HepG2 (cell line): ENCODE measurements at places on chromosomes 6 and 20.

- no peak for DNase-seq
Observed at GRCh38 chr6:28134716-28135115, 7.0 kb upstream of the ZKSCAN8 start.

- DNase-seq: no peak
Observed at GRCh38 chr20:57157106-57157691, 109.2 kb downstream of the BMP7 start.

DNA sequence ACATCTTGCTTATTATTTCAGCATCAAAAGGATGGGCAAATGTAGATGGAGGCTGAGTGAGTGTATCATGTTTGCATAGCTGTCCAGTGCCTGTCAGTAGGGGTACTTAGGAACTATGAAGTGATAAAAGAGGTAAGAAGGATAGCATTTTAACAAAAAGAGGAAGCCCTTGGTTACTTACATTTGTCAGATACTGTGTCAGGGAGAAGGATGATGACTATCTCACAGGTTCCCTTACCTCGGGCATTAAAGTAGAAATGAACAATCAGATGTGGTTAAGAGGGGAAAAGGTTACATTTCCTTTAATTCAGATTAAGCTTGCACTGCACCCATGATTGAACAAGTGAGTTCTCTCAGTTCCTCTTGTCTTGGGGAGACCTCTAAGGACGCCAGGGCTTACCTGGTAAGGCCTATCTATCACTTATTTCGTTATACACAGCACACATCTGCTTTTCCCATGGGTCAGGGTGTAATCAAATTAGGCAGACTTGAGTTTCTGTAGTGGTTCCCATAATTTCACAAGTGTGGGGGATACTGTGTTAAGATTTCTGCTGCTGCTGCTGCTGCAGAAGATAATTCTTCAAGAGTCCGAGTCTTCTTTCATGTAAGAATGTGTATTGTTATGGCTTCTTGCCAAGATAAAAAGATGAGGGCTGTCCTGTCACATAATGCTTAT is 4.5 kb downstream of the FOXO3 start:
- no peak for DNase-seq

DNA sequence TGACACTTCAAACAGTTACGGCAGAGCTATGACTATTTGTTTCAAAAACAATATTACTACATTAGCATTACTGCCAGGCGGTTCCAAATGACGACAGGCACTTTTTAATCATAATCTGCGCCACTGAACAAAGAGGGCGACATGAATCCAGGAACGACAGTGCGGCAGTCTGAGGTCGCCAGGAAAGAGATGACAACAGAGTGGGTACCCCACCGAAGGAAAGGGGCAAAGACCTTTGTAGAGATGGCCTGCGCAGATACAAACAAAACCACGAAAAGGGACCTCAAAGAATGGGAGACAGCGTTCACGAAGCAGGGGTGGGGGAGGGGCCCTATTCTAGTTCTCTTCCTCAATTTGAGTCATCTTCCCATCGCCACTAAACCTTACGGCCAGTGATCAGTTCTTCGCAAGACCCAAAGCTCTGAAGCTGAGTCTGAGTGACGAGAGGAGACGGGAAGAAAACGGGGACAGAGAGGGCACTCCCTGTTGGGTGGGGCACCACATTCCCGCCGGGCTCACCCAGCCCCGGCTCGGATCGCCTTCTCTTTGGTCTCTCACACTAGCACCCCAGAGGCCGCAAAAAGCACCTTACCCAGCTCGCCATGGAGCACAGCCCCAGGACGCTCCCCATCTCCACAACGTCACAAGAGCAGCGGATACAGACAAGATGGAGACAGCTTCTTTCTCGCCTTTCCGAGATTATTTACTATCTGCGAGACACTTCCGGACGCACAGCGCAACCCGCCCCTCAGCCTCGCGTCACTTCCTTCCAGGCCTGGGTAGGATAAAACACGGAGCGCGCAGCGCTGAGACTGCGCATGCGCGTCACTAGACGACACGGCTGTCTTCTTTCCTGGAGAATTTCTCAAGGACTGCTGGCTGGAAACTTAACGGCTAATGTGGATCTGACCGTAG is at the start of gene SERINC1:
Gene SERINC1 (minus strand): TSS at position 701 of the 915 bp plus-strand sequence. CDS start 70 bp downstream, at position 631.
- DNase-seq: peak; percentile 92

GRCh38 chr6:163565140-163565539 is 150.6 kb downstream of the QKI start:
- no peak for DNase-seq

GRCh38 chr6:136956590-136957544 is 34.8 kb downstream of the SLC35D3 start:
- DNase-seq: no peak

- DNase-seq: no peak
Observed at GRCh38 chr20:48166082-48166835, 381.0 kb upstream of the SULF2 start.

DNA sequence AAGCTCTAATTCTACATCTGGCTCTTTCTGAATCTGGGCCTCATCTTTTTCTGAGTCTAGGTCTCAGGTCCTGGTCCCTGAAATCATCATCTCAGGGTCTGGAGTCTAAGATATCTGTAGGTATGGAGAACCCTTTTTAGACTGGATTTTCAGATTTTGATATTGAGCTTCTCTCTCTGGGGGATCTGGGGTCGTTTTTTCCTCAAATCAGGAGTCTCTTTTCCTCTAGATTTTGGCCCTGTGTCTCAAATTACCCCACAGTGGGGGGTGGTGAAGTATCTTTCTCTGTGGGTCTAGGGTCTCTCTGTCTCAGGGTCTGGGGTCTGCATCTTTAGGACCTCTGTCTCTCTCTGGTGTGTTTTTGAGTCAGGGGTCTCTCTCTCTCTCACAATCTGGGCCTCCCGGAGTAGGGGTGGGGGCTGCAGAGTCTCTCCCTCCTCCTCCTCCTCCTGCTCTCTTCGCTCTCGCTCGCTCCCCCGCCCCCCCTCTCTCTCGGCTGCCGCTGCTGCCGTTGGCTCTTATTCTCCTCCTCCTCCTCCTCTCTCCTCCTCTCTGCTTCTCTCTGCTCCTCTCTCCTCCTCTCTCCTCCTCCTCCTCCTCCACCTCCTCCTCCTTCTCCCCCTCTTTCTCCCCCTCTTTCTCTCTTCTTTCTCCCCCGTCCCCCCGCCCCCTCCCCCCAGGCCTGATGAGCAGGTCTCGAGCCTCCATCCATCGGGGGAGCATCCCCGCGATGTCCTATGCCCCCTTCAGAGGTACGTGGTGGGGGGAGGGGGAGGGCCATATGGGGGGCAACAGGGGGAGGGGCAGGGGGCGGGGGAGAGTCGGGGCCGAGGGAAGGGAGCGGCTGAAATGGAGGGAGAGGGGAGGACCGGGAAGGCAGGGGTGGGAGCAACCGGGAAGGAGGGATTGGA is at the start of gene SYNGAP1:
Gene SYNGAP1 (plus strand): TSS at position 486 of the 911 bp plus-strand sequence. CDS start 200 bp downstream, at position 686.
- no peak for DNase-seq

DNA sequence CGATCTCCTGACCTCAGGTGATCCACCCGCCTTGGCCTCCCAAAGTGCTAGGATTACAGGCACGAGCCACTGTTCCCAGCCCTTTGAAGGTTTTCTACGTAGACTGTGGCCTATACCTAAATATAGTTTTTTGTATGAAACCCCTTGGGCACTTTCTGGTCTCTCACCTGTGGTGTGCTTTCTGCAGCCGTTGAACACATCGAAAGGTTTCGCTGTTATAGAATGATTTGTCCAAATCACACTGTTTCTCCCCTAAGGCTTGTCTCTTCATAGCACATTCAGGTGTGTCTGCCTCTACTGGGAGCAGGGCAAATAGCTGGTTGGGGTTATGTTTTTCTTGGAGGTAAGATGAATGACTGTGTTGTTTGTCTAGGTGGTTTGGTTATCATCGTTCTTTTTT is 597.9 kb downstream of the RNF144B start:
- no peak for DNase-seq

GRCh38 chr6:169023161-169023874 is 230.3 kb downstream of the THBS2 start:
- DNase-seq: no peak

- DNase-seq: no peak
Observed at GRCh38 chr6:81262656-81263055, 489.8 kb downstream of the TENT5A start.

- no peak for DNase-seq
Observed at GRCh38 chr6:109655761-109656262, 35.2 kb downstream of the AK9 start.

- no peak for DNase-seq
Observed at GRCh38 chr20:47191074-47191673, 165.3 kb downstream of the ZMYND8 start.

- no peak for DNase-seq
Observed at GRCh38 chr20:4435225-4435624, 286.5 kb upstream of the PRND start.

DNA sequence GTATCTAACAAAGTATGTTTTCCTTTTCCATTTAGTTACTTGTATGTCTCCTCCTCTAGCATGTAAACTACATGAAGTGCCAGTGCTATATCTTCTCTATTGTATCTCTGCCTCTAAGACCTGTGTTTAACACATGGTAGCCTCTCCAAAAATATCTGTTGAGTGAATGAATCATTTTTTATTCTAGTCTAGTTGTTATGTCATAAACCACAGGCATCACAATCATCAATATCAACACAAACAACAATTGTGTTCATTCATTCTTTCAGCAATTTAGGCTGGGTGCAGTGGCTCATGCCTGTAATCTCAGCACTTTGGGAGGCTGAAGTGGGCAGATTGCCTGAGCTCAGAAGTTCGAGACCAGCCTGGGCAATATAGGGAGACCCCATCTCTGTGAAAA is 111.6 kb upstream of the EYA4 start:
- DNase-seq: no peak

DNA sequence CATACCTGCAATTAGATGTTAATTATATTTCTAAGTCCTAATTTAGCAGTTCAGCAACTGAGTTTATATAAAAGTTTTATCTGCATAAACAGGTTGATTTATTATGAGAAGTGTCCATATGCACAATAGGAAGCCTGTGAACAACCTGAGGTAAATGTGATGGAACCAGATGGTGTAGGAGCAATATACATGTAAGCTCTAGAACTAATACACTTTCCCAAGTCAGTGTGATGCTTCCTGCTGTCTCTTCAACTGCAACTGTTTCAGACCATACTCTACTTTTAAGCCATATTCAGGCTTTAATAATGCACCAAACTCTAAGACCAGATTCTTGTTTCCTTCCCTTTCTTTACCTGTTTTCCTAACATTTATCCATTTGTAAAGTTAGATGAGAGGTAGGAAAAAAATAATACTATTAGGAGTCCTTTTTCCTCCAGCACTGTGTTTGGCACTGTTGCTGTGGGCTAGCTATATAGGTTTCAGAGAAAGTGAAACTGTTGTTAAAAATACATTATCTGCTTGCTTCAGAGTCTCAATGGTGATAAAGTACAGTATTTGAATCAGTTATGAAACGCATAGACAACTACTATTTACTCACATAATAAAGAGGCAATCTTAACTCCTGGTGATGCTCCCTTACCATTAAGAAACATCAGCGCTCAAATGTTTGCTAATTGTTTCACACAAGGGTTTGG is 1009.3 kb downstream of the GRIK2 start:
- no peak for DNase-seq

DNA sequence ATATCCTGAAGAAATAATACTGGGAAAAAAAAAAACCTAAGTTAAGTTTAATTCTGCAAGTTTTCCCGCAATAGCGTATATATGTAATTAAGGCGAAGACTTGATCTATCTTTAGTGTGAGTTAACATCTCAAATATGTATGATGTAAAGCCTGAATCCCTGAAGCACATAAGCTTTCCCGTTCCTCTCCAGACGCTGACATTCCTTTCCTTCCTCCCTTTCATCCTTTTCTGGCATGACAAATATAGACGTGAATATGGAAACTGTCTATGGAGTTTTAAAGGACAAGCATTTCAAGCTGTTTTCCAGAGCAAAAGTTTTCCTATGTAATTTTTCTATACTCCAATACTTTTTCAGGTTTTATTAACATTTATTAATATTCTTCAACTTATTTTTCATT is 637.0 kb downstream of the COL12A1 start:
- DNase-seq: no peak

DNA sequence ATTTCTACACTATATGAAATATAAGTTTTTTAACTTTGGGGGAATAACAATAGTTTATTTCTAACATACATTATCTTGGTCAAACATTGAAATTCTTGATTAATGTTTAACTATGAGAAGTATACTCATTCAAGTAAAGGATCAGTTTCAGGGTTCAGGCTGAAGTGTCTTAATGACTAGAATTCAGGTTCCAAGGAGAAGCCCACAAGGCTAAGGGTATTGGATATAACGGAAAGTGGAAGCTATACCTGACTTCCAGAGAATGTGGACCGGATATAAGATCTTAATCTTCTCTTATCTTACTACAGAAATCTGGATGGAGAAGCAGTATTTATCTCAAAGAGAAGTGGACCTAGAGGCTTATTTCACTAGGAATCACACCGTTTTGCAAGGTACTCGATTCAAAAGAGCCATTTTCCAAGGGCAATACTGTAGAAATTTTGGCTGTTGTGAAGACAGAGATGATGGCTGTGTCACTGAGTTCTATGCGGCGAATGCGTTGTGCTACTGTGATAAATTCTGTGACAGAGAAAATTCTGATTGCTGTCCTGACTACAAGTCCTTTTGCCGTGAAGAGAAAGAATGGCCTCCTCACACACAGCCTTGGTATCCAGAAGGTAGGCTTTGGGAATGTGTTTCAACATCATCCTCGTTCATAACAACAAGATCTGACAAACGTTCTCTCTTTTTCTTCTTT is at the start of gene TINAG:
Gene TINAG (plus strand): TSS at position 153 of the 697 bp plus-strand sequence. CDS start 110 bp downstream, at position 263.
- no peak for DNase-seq

DNA sequence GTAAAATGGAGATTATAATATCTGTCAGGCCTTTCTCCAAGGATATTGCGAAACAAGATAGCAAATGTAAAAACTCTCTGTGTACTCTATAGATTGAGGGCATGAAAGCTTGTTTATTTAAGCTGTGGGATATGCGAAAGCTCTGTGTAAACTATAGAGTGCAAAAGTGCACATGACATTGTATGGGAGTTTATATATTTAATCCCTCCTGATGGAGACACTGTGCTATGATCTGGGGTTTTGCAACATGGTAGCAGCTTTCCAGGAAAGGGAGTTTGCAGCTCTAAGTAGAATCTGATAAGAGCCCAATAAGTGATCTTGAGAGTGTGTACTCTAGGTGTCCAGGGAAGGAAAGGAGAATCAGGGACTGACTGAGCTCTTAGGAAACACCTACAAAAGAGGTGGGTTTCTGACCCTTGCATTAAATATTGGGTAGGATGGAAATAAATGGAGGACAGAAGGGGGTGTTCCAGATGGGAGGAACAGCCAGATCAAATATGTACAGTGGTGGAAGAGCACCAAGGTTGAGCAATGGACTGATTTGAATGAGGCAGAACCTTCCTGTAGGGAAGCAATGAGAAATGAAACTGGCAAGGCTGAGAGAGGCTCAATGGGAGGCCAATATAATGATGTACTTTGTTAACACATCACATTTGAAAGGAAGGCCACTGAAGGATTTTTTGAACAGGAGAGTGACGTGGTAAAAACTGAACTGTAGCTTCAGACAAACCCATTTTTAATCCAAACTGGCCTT is 450.1 kb downstream of the GJA1 start:
- peak; percentile 74 for DNase-seq

DNA sequence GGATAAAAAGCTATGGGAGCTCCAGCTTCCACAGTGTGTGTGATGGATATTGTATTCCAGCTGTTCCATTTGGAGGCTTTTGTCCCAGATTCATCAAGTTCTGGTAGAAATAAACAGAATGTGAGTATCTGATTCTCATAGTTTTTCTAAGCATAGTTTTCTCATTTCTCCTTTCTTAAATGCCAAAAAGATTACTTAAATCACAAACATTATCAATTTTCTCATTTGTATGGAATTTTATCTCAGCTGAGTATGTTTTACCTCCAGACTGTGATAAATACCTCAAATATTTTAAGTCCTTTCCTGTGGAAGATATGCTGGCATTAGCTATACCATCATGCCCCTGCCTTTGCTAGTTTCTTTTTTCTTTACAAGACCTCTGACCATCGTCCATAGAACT is 767.3 kb downstream of the TFAP2A start:
- DNase-seq: no peak
